Spleen (tissue), 13 donors: ENCODE measurements at places on chromosomes 11 and 22. TPM values are rescaled to one million over a fixed set of nuclear protein-coding genes. Genes with fewer than 3 reads are reported as not detected.

DNA sequence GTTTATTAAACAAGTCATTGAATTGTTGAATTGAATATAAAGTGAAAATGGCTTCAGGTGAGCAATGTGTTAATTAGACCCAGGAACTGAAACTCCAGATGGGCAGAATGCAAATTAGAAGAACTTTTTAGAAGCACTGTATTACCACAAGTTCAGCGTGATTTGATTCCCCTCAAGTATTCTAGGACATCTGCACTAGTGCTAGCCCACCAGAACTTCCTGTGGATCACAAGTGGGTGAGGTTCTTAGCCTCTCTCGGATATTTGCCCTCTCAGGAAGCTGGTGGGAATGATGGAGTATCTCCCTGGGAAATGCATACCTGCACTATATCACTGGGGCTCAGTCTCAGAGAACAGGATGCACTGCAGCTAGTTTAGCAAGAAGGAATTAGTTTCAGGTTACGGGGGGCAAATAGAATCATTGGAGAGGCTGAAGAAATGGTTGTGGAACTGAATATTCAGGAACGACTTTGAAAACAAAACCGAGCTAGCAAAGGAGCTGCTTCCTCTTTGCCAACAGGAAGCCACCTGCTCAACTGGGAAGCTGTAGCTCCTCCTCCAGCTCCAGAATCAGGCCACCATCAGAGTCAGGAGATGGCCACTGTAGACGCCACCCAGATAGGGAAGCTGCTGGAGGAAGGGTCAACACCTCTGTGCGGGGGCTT lies 74.3 kb downstream of the DHCR7 start:
- no peak overlapping the region for H3K27ac ChIP-seq
- peaks cover 5% of the 10 kb centered on the region for H3K4me1 ChIP-seq
- DNase-seq = no peak
- H3K36me3 ChIP-seq = no peaks in the 10 kb centered on the region
- no peak overlapping the region for H3K4me3 ChIP-seq

GRCh38 chr22:32206774-32207758 lies 2.2 kb upstream of the RFPL2 start:
- H3K4me1 ChIP-seq = peaks cover 18% of the 10 kb centered on the region
- no peak overlapping the region for H3K27ac ChIP-seq
- no peaks in the 10 kb centered on the region for H3K36me3 ChIP-seq
- peak; percentile 76 for DNase-seq
- H3K4me3 ChIP-seq = no peak overlapping the region

DNA sequence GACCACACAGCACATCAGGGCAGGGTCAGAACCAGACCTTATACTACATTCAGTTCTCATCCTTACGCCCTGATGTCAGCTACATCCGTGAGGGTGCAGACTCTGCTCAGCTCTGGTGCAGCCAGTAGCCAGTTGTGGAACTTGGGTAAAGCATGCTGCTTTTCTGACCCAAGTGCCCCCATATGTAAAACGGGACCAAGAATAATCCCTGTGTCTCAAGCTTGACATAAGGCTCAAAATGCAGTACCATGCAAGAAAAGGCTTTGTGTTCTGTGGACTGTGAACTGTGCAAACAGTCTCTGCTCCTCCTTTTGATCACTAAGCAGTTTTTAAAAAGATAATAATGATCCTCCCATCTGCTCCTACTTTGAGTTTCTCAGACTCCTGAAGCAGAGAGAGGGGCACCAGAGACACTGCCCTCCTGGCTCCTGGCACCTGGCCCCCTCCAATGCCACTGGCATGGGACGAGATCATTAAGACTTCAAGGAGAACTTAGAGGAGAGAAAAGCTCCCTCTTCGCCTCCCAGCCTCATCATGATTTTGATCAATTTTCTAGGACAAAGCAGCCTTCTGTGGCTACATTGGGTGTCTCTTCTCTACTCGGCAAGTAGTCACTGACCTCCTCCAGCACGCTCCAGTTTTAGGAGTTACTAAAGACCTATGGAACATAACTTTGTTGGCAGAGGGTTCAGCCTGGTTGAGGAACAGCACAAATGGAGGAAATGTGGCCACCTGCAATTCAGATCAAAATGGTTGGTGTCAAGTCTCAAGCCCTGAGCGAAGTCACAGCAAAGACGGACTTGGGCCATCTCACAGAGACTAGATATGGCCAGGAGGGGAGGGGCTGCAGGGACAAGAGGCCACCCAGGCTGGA lies 23.9 kb downstream of the IL10RA start:
- peaks cover 41% of the 10 kb centered on the region for H3K4me1 ChIP-seq
- no peak for DNase-seq
- H3K36me3 ChIP-seq = no peaks in the 10 kb centered on the region
- H3K27ac ChIP-seq = peak overlapping the region; percentile 86
- no peaks in the 10 kb centered on the region for H3K27me3 ChIP-seq

The CATSPER1 gene
- 0.70 TPM for total RNA-seq

GRCh38 chr11:107018902-107019493 lies 722 bp upstream of the GUCY1A2 start:
- no peaks in the 10 kb centered on the region for H3K27me3 ChIP-seq
- peaks cover 14% of the 10 kb centered on the region for H3K4me1 ChIP-seq
- peak overlapping the region; percentile 42 for H3K4me3 ChIP-seq
- H3K36me3 ChIP-seq = no peaks in the 10 kb centered on the region
- no peak overlapping the region for H3K27ac ChIP-seq

DNA sequence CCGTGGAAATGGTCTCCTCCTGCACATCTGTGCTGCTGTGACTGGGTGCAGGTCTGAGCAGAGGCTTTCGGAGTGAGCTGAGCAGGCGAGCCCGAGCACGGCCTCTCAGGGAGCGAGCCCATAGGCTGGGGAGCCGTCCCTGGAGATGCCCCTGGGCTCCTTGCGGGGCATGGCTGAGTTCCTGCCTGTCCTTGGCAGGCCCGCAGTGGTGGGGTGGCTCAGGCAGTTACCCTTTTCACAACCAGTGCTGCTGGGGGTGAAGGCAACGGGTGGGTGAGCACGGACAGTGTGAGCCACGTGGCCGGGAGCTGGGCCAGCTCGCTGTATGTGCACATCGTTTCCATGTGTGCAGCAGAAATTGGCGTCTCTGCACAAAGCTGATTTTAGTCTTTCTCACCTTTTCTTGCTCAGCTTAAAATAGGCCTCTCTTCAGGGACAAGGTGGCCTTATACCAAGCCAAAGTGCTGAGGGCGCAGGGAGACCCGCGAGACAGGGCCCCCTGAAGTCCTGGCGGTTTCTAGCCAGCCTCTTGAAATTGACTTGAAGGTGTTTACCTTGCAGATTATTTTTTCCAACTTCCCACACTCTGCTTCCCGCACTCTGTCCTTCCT lies at the start of gene TP53AIP1:
TP53AIP1 (minus strand) TSS at position 55 of the 611 bp plus-strand sequence. CDS start 5,053 bp downstream, outside the sequence.
- H3K27me3 ChIP-seq = peaks cover 6% of the 10 kb centered on the region
- no peak within 1 kb of the TSS for H3K27ac ChIP-seq
- no peak for DNase-seq
- H3K4me1 ChIP-seq = peaks cover 8% of the 10 kb centered on the region
- H3K4me3 ChIP-seq = no peak within 1 kb of the TSS

DNA sequence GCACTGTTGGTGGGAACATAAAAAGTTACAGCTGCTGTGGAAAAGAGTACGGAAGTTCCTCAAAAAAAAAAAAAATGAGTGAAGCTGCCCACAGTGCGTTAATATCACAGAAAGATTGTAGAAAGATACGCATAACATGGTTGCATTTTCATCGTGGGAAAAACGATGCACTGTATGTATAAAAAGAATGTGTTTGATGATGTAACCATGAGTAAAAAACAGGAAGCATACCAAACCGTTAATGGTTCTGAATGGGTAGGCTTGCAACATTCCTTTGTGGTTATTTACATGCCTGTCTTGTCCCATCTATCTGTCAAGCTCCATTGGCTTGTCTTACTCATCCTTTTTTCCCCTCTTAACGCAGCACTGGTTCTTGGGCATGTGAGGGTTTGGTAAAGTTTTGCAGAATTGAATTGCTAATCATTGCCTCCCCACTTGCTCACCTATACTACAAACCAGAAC lies 33.8 kb upstream of the DKK3 start:
- no peaks in the 10 kb centered on the region for H3K36me3 ChIP-seq
- H3K27me3 ChIP-seq = no peaks in the 10 kb centered on the region
- DNase-seq = no peak
- no peak overlapping the region for H3K27ac ChIP-seq
- H3K4me3 ChIP-seq = no peak overlapping the region

The RFPL2 gene
- not detected for total RNA-seq

The MAJIN gene
- 0.40 TPM for total RNA-seq

- H3K36me3 ChIP-seq = no peaks in the 10 kb centered on the region
- H3K4me3 ChIP-seq = no peak overlapping the region
- H3K4me1 ChIP-seq = no peaks in the 10 kb centered on the region
- H3K27ac ChIP-seq = no peak overlapping the region
- no peaks in the 10 kb centered on the region for H3K27me3 ChIP-seq
Measured at GRCh38 chr11:15390857-15391256, 276.1 kb downstream of the INSC start.

The PRODH gene
- not detected for total RNA-seq

- H3K4me3 ChIP-seq = no peak overlapping the region
- no peak for DNase-seq
- no peaks in the 10 kb centered on the region for H3K4me1 ChIP-seq
Measured at GRCh38 chr11:78727816-78728215, 153.2 kb upstream of the NARS2 start.

The OR8H2 gene
- not detected for total RNA-seq

The SGSM1 gene
- 0.70 TPM for total RNA-seq

The CCND1 gene
- 60.5 TPM for total RNA-seq
